Activated T-cell treated with anti-CD3 and anti-CD28 coated beads for 1 hour (primary cell): ENCODE measurements at places on chromosomes 3 and 15.

DNA sequence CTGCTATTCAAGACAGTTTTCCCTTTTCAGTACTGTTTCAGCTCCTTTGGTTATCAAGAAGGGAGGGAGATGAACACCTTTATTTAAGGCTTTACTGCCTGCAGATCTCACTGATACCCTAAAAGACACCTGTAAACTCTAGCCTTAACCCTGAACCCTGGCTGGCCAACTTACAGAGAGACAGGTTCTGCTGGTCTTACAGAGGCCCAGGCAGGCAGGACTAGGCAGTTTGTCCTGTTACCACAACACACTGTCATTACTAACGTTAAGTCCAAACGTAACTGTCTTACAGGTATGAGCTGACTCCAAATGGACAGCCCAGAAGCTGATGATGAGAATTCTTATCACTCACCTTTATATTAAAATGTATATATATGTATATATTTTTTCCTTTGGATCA is 42.1 kb downstream of the ESYT3 start:
- no peak for DNase-seq

DNA sequence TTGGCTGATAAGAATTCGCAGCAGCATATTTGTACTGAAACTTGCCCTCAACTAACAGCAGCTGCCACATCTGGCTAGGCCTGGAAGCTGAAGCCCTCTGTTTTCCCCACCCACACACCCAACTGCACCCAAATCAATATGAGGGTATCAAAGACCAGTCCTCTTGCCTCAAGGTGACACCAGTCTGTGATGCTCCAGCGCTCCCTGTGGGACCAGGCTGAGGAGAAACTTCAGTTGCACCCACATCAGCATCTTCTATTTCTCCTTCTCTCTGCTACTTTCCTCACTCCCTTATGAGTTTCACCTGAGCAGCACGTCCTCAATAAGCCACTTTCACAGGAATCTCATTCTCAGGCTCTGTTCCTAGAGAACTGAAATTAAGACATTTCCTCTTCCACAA is 18.7 kb upstream of the GRAMD1C start:
- DNase-seq, result no peak

DNA sequence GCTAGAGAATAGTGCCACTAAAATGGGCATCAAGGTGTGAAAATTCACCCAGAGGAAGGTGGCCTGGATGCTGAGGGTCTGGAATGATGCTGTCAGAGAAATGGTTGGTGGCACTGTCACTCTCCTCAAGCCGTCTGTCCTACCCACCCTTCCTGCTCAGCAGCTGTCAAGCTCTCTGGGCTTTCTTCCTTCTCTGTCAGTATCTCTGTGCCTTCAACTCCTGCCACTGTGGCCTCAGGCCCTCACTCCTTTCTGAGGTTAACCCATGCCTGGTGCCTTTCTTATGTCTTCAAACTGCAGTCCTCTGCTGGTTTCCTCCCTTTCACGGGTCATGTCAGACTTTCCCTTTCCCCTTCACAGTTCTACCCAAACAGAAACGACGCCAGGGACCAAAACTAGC is 4.4 kb downstream of the MYO5C start:
- no peak for DNase-seq

GRCh38 chr3:129592381-129593131 is 13.9 kb downstream of the PLXND1 start:
- DNase-seq, result no peak

- no peak for DNase-seq
Observed at GRCh38 chr15:41561777-41562145, 2.7 kb downstream of the TYRO3 start.

DNA sequence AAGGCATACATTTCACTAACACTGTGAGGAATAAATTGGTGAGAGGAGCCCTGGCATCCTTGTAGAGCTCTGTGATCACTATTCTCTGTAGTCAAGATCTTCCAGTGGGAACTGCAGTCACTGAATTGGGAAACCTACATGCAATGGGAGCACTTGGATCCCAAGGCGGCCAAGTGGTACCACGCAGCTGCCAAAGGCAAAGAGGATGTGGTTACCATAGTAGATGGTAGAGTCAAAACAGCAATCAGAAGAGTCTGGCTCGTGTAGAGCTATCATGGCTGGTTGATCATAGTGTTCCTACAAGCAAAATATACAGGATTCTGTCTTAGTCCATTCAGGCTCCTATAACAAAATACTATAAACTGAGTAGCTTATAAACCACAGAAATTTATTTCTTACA is 849.7 kb downstream of the ROBO2 start:
- no peak for DNase-seq

- DNase-seq, result no peak
Observed at GRCh38 chr3:156764751-156765150, 61.4 kb upstream of the LEKR1 start.

DNA sequence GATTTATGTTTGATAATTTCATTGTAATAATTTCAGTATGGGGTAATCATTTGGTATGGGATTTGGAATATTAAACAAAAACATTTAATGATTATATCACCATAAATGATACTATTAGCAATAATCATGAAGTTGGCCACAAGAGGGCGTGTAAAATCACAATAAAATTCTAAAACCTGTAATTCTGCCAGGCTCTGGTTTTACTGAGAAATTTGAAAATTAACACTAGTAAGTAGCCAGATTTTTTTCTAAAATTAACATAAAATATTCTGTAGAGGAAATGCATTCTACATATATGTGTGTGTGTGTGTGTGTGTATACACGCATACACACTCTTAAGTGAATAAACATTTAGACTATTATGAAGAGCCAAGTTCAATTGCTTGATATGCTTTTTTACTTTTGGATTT is 40.5 kb downstream of the FEZF2 start:
- DNase-seq, result no peak

DNA sequence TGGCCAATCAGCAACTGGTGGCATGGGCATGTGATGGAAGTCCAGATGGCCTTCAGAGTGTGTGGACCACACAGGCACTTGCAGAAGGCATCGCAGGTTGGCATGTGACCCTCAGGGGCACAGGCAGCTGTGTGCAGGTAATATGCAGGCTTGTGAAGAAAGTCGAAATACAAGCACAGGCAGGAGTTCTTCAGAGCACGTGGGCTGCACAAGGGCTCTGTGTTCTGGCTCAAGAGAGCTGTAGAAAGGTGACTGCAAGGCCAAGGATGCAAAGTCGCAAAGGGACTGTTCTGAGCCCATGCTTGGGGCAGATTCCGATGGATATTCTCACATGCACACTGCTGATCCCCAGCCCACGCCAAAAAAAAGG is 8.3 kb downstream of the LRRC2 start:
- DNase-seq, result no peak

DNA sequence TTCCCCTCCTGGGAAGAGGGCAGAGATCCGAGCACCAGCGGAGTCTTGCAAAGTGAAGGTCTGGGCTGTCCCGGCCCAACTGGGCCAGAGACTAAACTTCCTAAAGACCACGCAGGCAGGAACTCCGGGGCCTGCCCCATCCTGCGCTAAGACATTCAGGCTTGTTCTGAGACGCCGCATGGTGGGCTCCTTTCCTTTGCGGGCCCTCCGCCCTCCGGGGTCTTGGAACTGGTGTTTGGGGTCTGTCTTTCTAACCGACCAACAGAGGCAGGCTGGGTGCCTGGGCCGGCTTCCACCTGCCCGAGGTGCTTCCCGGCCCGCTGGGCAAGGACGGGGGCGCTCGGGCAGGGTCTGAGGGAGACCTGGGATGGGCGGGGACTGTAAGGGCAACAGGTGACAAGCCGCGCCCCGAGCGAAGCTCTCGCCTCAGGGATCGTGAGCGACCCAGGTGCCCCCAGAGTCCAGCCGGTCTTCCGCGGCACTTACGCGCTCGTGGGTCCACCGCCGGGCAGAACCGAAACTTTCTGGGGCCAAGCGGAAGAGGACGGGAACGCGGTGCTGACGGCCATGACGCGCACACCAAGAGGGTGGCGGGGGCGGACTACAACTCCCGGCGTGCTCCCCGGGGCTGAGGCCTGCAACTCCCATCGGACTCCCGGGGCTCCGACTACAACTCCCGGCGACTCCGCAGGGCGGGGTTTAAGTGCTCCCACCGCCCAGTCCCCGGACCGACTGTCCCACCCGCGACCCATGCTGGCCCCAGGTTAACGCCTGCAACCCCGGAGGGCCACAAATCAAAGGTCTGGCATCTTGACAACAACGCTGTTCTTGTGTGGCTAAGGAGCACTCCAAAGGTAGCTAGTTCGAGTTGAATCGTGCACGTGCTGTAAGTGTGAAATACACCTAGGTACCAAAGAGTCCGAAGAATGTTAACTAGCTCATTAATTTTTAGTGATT is at the start of gene FYCO1:
Gene FYCO1 (minus strand): TSS at position 589 of the 957 bp plus-strand sequence. CDS start 10,914 bp downstream, outside the sequence.
- peak; percentile 81 for DNase-seq

GRCh38 chr15:92083190-92083589 is 229.7 kb downstream of the SLCO3A1 start:
- no peak for DNase-seq

GRCh38 chr3:71518089-71518488 is 65.4 kb downstream of the FOXP1 start:
- no peak for DNase-seq

DNA sequence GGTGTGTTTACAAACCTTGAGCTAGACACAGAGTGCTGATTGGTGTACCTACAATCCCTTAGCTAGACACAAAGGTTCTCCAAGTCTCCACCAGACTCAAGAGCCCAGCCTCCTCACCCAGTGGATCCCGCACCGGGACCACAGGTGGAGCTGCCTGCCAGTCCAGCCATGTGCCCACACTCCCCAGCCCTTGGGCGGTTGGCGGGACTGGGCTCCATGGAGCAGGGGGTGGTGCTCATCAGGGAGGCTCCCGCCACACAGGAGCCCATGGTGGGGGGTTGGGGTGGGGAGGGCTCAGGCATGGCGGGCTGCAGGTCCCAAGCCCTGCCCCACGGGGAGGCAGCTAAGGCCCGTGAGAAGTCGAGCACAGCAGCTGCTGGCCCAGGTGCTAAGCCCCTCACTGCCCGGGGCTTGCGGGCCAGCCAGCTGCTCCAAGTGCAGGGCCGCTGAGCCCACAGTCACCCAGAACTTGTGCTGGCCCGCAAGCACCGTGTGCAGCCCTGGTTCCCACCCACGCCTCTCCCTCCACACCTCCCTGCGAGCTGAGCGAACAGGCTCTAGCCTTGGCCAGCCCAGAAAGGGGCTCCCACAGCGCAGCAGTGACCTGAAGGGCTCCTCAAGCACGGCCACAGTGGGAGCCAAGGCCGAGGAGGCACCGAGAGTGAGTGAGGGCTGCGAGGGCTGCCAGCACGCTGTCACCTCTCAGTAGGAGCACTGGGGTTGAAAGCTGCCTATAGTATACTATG is 43.7 kb downstream of the CASR start:
- no peak for DNase-seq

- no peak for DNase-seq
Observed at GRCh38 chr3:138332472-138333073, 2.9 kb upstream of the NME9 start.

- no peak for DNase-seq
Observed at GRCh38 chr3:430186-430585, 233.6 kb downstream of the CHL1 start.

GRCh38 chr3:81462921-81463320 is 298.5 kb downstream of the GBE1 start:
- DNase-seq, result no peak

DNA sequence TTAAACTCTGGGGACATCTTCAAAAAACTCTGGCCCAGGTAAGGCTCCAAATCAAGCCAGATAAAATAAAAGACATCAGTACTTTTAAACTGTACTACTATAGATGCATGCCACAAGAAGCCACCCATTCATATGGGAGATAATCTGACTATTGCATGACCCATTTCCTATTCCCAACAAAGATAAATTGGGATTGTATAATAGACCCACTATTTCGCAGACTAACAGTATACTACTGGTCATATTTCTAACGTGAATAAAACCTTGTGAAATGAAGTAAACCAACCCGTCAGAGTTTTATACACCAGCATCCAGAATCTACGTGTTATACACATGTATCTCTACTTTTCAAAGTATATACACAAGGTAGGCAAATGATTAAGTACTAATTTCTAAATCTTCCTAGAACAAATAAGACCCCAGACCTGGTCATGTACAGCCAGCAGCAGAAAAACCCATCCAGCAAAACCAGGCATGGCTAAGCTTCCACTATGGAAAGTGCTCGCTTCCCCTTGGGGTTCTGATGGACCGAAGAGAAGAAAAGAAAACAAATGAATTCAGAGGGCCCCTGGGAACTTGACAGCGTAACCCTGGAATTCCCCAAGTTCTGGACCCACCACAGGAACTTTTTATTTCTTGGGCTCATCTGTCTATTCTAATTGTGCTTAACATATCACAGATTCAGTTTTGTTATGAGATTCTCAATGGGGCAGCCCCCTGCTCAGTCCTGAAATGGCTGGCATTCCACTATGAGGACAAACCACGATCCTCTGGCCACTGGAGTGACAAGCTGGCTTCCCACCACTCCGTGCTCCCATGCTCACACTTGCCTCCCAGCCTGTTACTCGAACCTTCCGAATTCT is 69.1 kb downstream of the MB21D2 start:
- no peak for DNase-seq

DNA sequence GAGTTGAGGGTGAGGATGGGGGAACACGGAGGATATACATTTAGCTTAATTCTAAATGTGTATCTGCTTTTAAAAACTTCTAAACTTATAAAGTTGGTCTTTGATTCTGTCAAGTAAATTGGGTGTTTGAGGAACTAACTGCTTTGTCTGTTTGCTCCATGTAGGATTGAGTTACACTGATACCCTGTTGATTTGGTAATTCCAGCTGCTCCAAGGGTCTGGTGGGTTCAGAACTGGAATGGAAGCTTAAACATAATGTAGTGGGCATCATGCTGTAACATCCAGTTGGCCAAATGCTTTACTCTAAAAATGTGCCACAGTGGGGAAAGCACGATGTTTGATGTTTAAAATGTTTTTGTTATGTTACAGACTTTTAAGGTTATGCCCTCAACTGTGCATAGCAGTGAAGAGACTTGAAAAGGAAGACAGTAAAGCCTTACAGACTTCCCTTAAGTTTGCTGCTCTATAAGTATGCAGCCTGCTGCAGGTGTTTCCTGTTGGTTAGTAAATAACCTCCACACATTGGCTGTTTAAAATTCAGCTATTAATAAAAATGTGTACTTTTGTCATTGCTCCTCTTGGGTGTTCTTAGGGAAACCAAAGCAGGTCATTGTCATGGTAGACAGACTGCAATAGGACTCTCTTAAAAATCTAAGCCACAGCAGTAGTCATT is 5.9 kb upstream of the EDEM1 start:
- DNase-seq, result no peak

GRCh38 chr3:193023218-193023617 is 105.6 kb upstream of the MB21D2 start:
- no peak for DNase-seq

GRCh38 chr3:39812537-39812936 is 3.1 kb downstream of the MYRIP start:
- DNase-seq, result no peak

DNA sequence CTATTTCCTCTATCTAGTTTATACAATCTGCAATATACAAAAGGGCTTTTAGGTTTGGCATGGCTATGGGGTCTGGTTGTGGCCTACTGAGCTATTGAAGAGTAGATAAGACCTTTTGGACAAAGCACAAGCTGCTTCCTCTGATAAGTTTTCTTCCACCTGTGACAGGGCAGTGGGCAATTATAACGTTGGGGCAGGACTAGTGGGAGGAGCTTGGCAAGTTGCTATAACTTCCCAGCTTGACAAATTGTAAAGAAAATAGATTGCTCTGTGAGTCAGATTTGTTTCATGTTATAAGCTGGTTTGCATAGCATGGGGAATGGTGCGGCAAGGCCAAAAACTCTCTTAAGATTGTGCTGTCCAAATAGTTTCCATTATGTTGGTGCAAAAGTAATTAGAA is 64.9 kb downstream of the SLC7A14 start:
- no peak for DNase-seq
